ENCODE measurements at places on chromosomes 2 and 18.
A peak's percentile ranks its signal among the peaks of the same experiment; 100 is the strongest.

DNA sequence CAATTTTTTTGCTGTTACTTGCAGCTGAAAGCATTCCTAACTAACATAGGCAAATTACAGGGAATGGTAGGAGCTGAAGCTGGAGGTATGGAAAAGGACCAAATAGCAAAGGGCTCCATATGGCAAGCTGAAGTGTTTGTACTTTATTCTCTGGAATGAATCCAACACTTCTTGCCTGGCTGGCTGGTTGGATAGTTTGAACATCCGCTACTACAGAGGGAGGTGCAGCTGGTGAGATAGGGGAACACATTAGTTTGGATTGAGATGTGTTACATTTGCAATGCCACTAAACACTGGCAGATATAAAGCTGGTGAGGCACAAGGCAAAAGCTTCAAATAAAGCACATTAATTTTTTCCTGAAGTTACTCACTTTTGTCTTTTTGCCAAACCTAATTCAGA lies 291.5 kb downstream of the SP3 start:
- DNase-seq: no peak

GRCh38 chr2:240925568-240926515 lies 19.7 kb downstream of the CROCC2 start:
- peak; percentile 17 for DNase-seq

- DNase-seq: no peak
Observed at GRCh38 chr18:3148930-3149535, 70.7 kb downstream of the MYOM1 start.

- no peak for DNase-seq
Observed at GRCh38 chr18:36572135-36572856, 256.5 kb downstream of the TPGS2 start.

- no peak for DNase-seq
Observed at GRCh38 chr2:167652401-167652800, 595.0 kb downstream of the STK39 start.

DNA sequence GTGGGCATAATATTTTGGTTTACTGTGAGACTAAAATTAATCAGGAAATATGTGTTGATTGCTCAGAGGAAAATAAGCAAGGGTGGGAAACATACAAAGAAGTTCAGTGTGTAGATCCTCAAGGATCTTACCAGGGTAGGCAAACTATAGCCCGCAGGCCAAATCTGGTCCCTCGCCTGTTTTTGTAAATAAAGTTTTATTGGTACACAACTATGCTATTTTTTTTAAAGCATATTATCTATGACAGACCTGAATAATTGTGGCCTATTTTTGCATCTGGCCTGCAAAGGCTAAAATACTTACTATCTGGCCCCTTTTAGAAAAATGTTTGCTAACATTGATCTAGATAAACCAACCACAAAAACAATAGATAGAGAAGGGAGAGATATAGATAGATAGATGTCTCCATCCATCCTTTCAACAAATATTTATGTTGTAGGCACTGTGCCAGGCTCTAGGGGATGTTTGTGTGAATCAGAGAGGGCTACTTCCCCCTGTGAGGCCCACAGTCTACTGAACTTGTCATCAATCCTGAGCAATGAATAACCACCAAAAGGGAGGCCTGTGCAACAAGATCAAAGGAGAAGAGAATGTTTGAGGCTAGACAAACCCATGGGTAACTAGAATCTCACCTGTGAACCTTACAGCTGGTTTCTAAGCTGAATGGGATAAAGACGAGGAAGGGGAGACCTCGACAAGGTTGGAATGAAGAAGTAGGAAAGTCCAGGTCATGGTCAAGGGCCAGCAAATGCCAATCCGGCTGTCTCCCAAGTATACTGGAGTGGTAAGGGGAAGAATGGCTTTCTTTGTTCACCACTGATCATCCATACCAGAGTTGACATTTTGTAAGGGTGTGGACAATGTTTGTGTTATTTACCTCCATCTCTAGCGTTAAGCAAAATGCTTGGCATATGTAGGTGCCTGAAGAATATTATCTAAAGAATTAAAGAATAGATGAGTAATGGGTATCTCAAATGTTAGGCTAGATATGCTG lies 23.6 kb downstream of the ALPK2 start:
- DNase-seq: no peak

DNA sequence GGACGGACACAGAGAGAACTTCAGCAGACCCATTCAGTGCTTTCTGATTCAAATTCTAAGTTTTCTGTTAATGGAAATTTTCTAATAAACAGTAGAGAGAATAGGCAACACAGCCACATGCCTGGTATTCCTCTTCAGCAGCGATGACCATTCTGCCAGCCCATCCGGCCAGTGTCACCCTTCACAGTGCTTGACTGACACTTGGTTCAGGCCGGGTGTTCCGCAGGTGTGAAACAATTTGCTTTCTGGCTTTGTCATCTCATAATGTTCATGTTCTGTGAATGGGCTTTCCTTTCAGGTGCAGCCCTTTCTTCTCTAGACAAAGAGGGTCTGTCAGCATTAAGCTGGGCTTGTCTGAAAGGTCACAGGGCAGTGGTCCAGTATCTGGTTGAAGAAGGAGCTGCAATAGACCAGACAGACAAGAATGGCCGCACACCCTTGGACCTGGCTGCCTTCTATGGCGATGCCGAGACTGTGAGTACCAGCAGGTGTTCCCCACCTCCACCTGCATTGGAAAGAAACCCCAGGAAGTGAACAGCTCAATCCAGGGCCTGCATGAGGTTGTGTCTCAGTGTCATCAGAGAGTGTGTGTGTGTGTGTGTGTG lies 67.0 kb downstream of the WDSUB1 start:
- DNase-seq: no peak

DNA sequence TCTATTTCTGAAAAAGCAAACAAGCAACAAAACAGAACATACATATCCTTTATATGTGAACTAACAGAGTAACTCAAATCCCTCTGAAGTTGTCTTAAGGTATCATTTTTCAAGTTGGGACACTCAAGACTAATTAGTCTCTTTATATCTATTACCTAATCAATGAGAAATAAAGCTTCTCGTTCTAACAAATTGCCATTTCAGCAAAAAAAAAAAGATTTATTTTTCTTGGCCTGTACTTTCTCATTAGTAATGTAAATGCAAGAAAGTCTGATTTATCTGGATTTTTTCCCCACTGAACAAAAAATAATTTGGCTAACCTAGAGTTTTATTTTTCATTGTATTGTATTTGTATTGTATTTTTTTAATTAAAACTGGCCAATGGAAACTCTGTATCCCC lies 176.1 kb upstream of the NOL4 start:
- no peak for DNase-seq

- DNase-seq: no peak
Observed at GRCh38 chr2:224875841-224876240, 159.7 kb upstream of the CCDC195 start.

DNA sequence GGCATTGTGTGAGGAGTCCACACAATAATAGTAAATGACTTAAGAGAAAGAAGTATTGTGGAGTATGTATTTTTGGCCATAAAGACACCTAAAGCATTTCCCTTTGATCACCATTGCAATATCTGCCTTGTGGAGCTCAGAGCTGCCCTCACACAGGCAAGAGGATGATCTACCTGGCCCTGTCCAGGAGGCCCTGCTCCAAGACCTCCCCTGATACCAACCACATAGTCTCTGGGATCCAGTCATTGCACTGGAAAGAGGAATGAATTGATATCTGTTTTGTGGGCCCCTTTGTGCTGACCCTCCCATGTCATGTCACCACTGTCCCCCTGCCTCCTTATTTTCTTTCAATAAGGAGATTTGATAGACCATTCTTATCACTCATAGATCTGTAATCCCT lies 430.6 kb upstream of the TNP1 start:
- DNase-seq: no peak

- no peak for DNase-seq
Observed at GRCh38 chr2:191347881-191348280, 102.7 kb downstream of the MYO1B start.

DNA sequence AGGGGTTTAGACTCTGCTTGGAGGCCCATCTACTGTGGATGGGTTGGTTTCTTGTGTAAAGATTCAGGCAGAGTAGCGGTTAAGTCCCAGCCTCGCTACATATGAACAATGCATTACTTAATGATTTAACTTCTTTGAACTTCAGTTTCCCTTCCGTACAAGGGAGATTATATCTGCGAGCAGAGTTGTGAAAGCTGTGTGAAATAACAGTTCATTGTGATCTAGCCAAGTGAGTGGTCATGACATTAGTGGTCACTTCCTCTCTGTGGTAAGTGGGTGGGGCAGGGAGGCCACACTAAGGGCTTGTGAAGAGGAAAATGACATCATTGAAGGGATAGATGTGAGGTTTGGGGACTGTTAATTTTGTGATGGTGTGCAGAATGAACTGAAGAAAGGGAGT lies 14.1 kb upstream of the MEX3C start:
- no peak for DNase-seq

GRCh38 chr2:239738159-239738558 lies 287.0 kb downstream of the NDUFA10 start:
- no peak for DNase-seq

DNA sequence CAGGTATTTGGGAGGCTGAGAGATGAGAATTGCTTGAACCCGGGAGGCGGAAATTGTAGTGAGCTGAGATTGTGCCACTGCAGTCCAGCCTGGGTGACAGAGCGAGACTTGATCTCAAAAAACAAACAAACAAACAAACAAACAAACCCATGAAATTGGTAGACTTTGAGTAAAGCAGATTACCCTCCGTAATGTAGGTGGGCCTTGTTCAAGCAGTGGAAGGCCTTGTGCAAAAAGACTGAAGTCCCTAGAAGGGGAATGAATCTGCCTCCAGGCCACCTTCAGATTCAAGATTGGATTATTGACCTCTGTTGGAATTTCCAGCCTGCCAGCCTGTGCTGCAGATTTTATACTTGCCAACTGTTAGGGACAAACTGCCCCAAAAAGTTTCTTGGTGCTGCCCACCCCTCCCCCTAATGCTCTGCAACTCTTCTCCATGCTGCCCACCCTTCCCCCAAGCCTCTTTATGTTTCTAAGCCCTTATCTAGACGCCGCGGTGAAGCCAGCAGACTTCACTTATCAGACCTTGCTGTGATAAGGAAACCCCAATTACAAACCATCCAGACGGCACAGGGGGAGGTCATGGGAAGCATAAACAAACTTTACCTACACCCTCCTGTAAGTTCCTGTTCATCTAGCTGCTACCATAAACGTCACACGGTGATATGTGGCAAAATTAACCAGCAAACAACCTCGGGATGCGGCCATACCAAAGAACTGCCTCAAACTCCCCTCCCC lies 17.0 kb downstream of the CYP27A1 start:
- no peak for DNase-seq

DNA sequence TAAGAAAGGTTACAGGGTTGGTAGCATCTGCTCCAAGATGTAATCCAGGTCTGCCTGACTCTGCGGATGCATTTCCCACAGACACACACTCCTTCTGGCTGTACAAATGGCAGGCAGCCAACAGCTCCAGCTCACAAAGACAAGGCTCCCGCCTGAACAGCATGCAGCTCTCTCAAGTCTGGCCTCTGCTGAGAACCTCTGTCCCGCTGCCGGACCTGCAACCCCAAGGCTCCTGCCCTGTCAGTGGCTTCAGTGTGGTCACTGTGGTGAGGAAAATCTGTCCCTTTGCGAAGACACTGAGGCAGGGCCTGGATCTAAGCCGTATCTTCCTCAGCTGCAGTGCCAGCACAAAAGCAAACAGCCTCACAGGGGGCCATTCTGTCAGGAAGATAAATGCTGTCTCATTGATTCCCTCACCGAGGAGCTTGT lies 469.3 kb upstream of the MEX3C start:
- no peak for DNase-seq

- no peak for DNase-seq
Observed at GRCh38 chr2:72833084-72833714, 7.4 kb upstream of the EXOC6B start.

DNA sequence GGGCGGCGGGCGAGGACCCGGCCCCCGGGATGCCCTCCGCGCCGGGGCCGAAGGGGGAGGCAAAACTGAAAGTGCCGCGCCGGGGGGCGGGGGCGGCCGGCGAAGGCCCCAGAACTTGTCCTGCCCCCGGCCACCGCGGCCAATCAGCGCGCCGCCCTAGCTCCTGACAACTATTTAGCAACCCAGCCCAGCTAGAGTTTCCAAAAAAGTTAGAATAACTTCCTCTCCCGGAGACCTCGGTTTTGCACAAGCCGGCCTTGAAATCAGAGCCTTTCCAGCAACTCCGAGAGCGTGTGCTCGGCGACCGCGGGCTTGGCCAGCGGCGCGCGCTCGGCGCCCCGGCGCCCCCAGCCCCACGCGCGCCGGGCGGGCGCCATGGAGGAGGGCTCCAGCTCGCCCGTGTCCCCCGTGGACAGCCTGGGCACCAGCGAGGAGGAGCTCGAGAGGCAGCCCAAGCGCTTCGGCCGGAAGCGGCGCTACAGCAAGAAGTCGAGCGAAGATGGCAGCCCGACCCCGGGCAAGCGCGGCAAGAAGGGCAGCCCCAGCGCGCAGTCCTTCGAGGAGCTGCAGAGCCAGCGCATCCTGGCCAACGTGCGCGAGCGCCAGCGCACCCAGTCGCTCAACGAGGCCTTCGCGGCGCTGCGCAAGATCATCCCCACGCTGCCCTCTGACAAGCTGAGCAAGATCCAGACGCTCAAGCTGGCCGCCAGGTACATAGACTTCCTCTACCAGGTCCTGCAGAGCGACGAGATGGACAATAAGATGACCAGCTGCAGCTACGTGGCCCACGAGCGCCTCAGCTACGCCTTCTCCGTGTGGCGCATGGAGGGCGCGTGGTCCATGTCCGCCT lies at the start of gene TWIST2:
Gene TWIST2, plus strand, starts transcription at position 245 of the 850 bp plus-strand sequence. Its CDS starts 131 bp downstream, at position 376.
- no peak for DNase-seq

GRCh38 chr2:67272195-67272594 lies 124.9 kb upstream of the ETAA1 start:
- DNase-seq: no peak
